ENCODE measurements at places on chromosomes 1 and 21.

DNA sequence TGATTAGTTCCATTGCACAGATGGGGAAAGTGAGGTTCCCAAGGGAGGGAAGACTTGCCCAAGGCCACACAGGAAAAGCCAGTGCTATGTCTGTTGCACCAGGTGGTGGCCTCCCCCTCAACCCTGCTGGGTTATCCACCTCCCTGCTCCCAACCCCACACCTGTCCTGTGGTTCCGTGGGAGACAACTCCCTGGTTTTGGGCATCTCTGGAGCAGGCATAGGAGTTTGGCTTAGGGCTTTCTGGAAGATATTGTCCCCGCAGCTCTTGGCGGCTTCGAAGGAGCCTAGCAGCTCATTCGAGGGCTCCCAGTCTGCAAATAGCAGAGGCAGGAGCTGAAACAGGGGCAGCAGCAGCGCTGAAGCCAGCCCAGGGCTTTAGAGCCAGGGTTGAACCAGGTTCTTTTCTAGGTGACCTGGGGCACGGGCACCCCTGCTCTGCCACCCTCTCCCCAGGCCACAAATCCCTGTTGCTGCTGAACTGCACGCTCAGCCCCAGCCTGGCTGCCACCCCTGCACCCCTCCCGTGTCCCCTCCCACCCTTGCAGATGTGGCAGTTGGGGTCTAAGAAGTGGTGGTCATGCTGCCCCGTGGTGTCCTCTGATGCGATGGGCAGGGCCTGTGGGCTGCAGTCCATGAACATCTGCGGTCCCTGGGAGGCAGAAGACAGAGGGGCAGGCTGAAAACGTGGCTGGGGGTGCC, 22.1 kb downstream of the SPOCD1 start:
- no peak for DNase-seq

DNA sequence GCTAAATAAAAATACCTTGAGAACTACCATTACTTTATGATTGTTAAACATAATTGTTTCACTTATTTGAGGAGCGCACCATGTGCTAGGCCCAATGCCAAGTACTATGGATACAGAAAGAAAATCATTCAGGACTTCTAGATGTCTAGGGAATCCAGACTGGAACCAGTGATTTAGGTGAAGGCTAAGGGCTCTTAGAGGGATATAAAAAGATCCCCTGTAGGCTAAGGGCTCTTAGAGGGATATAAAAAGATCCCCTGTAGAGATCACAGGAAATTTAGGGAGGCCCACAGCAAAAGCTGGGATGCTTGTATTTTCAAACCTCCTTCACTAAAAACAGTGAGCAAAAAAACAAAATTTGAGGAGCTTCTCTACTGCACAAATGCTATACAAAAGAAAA, 6.7 kb downstream of the TOR1AIP2 start:
- DNase-seq: no peak

- no peak for DNase-seq
Measured at GRCh38 chr1:70458131-70458530, 47.1 kb downstream of the CTH start.

DNA sequence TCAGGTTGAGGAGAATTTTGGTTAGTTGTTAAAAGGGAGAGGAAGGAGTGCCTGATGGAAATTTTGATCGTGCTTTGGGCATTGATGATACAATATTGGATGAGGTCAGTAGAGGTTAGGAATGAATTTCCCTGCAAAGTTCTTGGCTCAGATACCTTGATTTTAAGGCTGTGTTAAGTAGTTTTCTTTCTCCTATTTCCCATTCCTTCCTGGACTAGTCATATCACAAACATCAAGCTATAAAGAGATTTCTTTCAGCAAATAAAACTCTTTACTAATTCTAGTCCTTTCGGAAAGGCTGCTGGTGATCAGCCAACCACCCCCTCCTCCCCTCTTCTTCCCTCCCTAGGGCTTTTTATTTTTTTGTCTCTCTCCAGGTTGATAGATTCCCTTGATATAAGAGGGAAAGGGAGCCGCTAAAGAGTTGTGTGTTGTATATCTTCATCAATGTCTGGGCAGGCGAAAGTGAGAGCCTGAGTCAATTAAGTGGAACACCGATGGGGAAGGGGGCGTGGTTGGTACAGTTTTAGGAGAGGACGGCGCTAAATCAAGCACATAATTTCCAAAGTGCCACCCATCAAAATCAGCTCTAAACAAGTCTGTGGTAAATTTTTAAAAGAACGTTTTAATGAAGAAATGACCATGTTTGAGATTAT, 100.1 kb upstream of the PLXNA2 start:
- DNase-seq: no peak

GRCh38 chr1:184299796-184300195, 87.0 kb upstream of the C1orf21 start:
- no peak for DNase-seq

- DNase-seq: peak; percentile 69
Measured at GRCh38 chr1:161098210-161099068, at the start of gene KLHDC9. Gene KLHDC9 (plus strand): TSS chr1:161098361. CDS start chr1:161098536, 175 bp downstream.

- peak; percentile 51 for DNase-seq
Measured at GRCh38 chr1:154961207-154962155, at the start of gene PYGO2. Gene PYGO2 (minus strand): TSS chr1:154961782. CDS start chr1:154961576, 206 bp downstream.

DNA sequence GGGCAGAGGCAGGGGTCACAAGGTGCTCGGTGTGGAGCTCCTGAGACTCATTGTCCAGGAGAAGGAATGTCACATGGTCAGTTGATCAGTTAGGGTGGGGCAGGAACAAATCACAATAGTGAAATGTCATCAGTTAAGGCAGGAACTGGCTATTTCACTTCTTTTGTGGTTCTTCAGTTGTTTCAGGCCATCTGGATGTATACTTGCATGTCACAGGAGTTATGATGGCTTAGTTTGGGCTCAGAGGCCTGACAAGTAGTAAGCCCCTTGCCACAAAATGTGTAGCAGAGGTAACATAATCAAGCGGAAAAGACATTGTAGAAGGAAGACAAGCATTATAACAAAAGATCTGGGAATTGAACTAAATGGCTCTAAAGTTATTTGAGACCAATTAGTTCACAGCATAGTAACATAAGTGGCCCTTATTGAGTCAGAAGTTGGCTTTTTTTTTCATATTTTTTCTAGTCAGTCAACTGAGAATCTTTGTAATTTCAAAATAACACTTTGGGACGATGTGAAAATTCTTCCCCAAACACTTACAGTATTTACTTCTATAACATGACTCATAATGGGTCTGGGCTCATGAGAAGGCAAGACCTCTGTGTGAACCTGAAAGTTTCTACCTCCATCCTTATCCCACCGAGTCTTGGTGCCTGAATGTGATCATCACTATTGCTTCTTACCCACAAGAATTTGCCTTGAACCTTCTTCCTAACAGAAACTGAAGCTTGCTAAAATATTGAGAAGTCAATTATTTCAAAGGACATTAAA, 137.0 kb upstream of the DPT start:
- DNase-seq: no peak

DNA sequence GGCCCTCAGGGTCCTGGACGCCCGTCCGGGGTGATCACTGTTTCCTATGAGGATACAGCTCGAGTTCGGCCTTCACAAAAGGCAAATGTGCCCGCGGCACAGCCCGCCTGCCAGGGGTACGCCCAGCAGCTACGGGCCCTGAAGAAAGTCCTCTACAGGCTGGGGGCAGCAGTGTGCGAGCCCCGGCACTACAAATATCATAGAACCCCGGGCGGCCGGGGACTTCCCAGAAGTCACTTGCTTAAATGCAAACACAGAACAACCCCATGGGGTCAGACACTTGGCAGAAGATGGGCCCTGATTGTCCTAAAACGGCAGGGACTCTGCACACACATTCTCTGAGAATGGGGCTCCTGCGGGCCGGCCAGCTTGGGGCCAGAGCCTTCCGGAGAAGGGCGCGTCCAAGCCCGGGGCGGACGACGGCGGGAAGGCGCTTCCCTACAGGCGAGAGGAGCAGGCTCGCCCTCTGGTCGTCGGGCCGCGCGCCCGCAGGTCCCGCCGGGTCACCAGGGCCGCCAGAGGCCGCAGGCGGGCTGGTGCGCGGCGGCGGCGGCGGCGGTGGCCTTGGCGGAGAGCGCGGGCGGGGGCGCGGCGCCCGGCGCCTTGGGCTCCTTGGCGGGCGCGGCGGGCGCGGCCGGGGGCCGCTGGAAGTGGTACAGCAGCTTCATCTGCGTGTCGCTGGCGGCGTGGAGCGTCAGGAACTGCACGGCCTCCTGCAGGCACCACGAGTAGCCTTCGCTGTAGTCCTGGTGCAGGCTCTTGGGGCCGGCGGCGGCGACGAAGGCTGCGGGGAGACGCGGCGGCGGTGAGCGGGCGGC, 888 bp downstream of the HES5 start:
- no peak for DNase-seq

DNA sequence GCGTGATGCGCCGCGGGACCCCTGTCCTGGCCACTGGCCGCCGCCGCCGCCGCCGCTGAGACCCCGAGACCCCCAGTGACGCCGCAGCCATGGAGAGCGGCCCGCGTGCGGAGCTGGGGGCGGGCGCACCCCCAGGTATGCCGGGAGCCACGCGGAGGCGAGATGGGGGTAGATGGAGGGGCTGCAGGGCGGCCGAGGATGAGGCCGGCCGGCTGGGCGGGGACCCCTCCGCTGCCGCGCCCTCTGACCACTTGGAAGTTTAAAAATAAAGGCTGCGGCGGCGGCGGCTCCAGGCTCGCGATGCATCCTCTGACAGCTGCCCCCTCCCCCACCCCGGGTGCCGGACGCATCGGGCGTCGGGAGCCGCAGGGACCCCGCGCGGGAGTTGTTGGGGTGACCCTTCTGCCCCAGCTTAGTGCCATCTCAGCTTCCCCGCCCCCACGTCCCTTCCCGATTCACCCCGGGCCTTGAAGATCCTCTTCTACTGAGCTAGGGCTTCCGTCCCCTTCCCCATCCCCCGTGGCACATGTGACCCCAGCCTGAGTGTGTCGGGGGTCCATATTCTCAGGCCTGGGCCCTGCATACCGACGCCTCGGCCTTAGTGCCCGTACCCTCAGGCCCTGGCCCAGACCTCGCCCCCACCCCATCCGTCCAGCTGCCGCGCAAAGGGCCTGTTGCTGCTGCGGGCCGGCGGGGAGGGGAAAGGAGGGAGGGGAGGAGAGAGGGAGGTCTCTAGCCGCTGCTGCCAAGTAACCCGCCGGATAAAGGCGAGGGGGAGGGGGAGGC, 562 bp downstream of the MAP7D1 start:
- DNase-seq: peak; percentile 80

DNA sequence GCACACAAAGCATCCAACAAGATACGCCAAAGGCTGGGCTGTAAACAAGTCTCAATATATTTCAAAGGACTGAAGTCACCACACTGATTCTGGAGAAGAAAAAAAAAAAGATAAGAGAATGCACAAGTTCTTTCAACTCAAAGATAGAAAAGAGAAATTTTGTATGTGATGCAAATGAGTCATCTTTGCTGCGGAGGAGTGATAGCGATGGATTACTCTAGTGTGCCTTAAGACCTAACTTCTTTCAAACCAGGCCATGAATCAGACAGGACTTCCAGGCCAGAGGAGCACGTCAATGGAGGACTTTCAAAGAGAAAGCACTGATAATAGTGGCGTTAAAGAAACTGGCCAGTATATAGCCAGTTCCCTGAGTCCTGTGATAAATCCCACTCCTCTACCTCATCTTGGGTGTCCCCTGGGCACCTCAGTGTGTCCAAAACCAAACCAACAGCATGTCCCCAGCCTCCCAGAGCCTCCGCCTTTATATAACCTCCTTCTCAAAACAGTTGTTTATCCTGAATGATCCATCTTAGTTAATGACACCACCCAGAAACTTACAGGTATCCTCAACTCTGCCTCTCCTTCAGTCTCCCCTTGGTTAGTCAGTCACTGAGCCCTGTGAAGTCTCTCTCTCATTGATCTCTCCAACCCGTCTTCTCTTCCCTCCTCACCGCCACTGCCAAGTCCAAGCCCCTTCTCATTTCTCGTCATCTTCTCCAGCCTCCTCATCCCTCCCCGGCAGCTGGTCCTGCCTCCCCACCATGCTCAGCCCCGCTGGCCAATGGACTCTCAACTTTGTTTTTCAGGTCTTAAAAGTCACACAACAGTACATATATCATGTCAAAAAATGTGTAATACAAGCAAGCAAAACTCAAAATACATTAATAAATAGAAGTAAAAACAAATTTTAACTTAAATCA, 47.2 kb upstream of the IFFO2 start:
- no peak for DNase-seq

- DNase-seq: no peak
Measured at GRCh38 chr1:23726686-23727085, 16.6 kb upstream of the ELOA start.

GRCh38 chr1:44985747-44986359, 542 bp downstream of the EIF2B3 start:
- no peak for DNase-seq

GRCh38 chr1:192506741-192507155, 68.8 kb upstream of the RGS1 start:
- DNase-seq: no peak
